Left renal pelvis (tissue), 4 donors: ENCODE measurements at places on chromosomes 2 and 18. TPM values are rescaled to one million over a fixed set of nuclear protein-coding genes. Genes with fewer than 3 reads are reported as not detected.

GRCh38 chr2:185144159-185144919, 546.0 kb downstream of the ZNF804A start:
- no peak for DNase-seq

GRCh38 chr2:101946372-101947039, 45.3 kb upstream of the IL1R2 start:
- no peak for DNase-seq

DNA sequence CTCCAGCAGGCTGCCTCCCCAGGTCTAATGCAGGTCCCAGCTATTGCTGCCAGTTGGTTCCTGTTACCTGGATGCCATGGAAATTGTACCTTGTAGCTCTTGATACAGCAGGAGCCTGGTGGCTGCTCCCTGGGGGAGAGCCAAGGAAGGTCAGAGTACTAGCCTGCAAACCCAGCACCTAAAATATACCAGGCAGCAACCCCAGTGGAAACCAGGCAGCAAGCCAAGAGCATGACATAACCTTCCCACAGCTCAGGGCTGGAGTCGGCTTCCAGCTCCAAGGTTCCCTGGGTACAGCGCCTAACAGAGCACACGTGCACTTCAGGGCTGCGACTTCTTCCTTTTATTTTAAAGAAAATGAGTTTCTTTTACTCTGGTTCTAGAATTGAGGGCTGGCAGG, 30.3 kb downstream of the TNP1 start:
- no peak for DNase-seq

- DNase-seq, result no peak
These were observed 108.2 kb downstream of the ZNF521 start for GRCh38 chr18:25243754-25244153.

DNA sequence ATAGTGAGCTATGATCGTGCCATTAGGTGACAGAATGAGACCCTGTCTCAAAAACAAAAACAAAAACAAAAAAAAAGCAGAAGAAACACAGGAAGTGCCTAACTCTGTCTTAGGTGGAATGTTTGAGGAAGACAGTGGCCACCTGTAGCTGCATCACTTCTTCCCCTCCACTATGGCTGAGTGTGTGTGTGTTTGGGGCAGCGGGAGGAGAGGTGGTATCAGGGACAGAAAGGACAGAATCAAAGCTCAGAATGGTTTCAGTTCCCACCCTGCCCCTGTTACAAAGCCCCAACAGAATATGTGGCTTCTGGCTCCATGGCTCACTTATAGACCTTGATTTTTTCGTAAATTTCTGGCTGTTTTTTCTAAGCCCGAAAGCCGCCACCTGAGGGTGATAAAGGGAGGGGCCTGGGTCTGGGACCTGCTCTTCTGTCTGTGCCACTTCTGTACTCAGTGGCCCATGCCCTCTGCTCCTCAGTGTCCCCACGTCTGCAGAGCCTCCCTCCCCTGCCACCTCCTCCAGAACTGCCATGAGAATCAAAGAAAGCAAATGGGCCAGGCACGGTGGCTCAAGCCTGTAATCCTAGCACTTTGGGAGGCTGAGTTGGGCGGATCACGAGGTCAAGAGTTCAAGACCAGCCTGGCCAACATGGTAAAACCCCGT, 27.4 kb downstream of the SERTAD2 start:
- DNase-seq, result no peak

- no peak for DNase-seq
These were observed 726.8 kb upstream of the DDX18 start for GRCh38 chr2:117087535-117088291.

DNA sequence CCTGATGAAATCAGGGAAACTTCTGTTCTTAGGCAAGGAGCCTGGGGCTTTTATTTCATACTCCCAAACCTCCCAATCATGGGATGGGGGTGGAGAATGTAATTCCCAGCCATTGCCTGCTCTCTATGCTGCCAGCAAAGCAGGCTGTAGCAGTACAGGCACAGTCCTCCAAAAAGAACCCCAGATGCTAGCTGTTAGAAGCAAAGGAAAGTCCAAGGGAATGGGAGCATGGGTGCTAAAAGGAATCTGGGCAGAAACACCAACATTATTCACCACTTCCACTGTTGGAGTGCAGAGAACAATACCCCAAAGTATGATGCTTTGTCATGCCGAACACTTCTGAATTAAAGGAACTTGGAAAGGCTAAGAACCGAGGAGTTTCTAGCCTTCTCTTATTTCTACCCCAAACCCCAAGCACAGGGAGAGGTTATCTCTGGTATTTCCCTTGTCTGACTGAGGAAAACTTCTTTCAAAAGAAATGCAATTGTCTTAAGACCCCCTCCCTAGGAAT, 24.7 kb downstream of the MDH1 start:
- DNase-seq, result no peak

FLACC1 gene
- polyA plus RNA-seq, result 3.1 TPM

LMAN1 gene
- 112 TPM for polyA plus RNA-seq

DES gene
- polyA plus RNA-seq, result 10.4 TPM

SNORC gene
- polyA plus RNA-seq, result 2.0 TPM
